ENCODE measurements at places on chromosomes 7 and 10.

GRCh38 chr7:134654104-134654775, 7.6 kb downstream of the BPGM start:
- no peak for DNase-seq

DNA sequence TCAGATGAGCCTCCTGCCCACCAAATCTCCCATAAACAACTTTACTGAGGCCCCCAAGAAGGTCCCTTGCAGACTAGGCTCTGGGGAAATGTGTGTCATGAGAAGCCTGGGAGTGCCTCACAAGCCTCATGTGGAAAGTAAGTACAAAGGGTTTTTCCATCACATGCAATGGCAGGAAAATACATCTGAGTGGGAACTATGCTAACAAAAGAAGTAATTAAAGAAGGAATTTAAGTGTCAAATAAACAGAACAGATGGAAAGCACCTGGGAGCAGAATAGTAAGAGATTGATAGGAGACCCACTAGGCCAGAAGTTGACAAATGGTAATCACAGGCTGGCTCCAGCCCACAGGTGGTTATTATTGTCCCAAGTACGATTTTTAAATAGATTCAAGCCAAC, 20.5 kb downstream of the GSAP start:
- DNase-seq: no peak

- DNase-seq: no peak
These were observed 359.7 kb upstream of the ZNF32 start for GRCh38 chr10:44008270-44008916.

DNA sequence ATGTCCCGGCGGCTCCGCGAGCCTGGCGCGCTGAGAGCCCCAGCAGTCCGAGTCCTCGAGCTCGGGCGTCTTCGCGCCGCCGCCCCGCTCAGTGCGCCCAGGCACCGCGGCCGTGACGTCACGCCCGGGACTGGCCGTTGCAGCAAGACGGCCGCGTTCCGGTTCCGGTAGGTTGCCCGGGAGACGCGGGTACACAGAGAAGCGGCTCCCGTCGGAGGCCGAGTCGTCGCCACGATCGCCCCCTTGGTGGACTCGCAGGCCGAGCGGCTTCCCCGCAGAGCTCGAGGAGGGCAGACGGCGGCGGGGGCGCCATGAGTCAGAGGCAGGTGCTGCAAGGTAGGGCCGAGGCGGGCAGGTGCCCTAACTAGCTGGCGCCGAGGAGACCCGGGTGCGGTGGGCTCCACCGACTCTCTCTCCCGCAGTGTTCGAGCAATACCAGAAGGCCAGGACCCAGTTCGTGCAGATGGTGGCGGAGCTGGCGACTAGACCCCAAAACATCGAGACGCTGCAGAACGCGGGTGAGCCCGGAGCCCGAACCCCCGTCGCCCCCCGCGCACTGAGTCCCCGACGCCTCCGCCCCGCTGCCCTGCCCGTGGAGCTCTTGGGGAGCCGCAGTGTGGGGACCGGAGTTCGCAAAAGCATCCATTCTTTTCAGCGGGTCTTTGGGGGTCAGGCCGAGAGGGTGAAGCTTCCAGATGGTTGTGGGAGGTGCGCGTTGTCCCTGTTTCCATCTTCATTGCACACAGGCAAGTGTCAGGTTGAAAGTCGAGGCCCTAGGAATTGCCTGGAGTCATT, at the start of gene SPAG6:
Gene SPAG6 (plus strand): TSS at position 196 of the 795 bp plus-strand sequence. CDS start 116 bp downstream, at position 312.
- peak; percentile 20 for DNase-seq

Data from activated T-helper 9 cell treated with anti-CD3 and anti-CD28 coated beads, Interleukin-2, amount 50 U/mL, for 16 hours (primary cell).